Stimulated activated effector memory CD8-positive, alpha-beta T cell treated with anti-CD3 and anti-CD28 coated beads, Interleukin-12 subunit alpha, Interleukin-12 subunit beta, amount 100 ng/mL, for 72 hours (primary cell): ENCODE measurements at places on chromosomes 1 and 21.

DNA sequence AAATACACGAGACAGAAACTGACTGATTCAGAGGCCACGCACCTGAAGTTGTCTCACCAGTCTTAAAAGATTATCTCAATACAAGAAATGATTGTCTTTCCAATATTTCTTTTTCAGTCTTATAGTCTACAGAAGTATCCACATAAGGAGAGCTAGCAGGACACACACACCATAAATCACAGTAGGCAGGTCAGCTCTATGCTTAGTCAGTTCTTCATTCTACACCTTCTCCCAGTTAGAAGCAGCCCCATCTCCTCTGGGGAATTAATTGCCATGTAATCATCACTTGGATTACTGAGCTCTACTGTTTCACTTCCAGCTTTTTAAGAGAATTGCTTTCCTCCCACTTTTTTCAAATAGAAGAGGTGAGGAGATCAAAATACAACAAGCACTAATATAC is 59.6 kb downstream of the SMYD3 start:
- DNase-seq: no peak

- no peak for DNase-seq
Measured at GRCh38 chr1:94039871-94040569, 80.9 kb downstream of the ABCA4 start.

- DNase-seq: no peak
Measured at GRCh38 chr1:37480125-37480466, 5.7 kb downstream of the ZC3H12A start.

DNA sequence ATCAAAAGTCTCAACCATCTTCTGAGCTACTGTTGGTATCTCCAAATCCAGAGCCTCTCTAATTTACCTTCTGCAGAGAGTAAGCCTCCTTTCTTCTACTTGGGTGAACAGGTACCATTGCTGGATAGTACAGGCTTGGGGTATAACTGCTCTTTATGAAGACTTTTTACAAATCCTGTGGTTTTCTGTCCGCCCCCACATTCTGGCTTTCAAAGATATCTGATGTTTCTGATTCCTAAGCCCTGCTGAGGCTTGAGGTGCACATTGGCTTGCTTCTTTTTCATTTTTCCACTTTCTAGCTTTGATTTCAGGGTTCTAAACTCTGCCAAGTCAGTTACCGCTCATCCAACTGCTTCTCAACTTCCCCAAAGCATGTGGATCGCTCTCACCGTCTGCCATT is 37.1 kb downstream of the TENT5C start:
- DNase-seq: no peak

DNA sequence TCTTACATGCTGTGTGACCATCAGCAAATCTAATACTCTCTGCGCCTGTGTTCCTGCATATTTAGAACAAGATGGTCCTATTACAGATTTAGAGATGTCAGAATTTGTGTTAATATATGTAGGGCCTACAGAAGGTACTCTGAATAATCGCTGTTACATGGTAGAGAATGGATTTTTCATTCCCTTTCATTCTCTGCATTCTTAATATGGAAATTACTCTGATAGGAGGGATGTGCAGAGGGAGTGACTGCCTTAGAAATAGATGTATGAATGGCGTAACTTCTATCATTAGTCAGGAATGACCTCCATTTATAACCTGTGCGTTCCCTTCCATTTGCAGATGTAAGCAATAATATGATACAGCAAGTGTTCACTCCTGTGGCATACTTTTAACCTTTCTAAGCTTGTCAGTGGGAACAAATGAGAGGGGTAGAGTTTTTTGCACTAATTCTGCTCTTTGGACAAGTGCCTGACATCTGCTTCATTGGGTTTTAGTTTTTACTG is 45.6 kb downstream of the MIA3 start:
- DNase-seq: no peak

DNA sequence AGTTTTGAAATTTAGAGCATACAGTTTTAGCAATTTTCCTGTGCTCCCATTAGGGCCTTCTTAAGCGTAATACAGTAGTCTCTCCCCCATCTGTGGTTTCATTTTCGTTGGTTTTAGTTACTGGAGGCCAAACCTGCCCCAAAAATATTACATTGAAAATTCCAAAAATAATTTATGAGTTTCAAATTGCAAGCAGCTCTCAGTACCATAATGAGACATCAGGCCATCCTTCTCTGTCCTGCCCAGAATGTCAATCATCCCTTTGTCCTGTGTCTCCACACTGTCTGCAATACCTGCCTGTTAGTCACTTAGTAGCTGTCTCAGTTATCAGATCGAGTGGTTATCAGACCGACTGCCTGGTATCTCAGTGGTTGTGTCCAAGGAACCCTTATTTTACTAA is 45.4 kb downstream of the ADSS2 start:
- no peak for DNase-seq

DNA sequence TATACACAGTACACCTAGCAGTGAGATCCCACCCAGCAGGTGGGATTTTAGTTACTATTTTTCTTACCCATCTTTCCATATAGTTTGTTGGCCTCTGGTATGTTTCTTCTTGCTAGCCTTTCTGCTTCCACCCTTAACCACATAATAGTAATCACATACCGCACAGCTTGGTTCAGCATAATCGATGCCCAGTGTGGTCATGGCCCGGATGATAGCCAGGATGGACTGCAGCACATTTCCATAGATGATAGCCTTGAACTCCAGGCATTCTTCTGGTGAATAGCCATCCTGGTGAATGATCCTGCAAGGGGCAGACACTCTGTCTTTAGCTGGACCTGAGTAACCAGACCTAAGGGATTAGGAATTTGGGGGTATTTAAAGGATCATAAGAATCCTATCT is 9.5 kb downstream of the GNAT2 start:
- no peak for DNase-seq

GRCh38 chr1:8395433-8395866 is 77.5 kb downstream of the SLC45A1 start:
- DNase-seq: no peak

- DNase-seq: peak; percentile 42
Measured at GRCh38 chr1:45543581-45544417, 6.8 kb upstream of the AKR1A1 start.

DNA sequence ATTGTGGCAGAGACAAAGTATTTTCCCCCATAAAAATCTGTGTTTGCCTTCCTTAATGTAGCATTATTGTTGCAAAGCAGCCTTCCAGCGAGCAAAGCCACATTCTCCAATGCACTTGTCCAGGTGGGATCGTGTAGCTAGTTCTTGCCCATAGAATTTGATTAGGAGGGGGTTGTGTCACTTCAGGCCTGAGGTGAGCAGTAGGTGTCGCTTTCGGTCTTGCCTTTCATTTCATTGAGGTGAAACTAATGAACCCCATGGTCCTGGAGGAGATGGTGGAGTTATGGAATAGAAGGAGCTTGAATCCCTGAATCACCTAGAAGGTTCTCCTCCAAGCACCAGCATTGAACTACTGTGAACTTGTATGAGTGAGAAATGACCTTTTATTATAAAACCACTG is 318.9 kb upstream of the PBX1 start:
- no peak for DNase-seq

- no peak for DNase-seq
Measured at GRCh38 chr1:207669528-207670009, 24.6 kb downstream of the CR1L start.

GRCh38 chr1:46506470-46507219 is 17.0 kb downstream of the DMBX1 start:
- no peak for DNase-seq

DNA sequence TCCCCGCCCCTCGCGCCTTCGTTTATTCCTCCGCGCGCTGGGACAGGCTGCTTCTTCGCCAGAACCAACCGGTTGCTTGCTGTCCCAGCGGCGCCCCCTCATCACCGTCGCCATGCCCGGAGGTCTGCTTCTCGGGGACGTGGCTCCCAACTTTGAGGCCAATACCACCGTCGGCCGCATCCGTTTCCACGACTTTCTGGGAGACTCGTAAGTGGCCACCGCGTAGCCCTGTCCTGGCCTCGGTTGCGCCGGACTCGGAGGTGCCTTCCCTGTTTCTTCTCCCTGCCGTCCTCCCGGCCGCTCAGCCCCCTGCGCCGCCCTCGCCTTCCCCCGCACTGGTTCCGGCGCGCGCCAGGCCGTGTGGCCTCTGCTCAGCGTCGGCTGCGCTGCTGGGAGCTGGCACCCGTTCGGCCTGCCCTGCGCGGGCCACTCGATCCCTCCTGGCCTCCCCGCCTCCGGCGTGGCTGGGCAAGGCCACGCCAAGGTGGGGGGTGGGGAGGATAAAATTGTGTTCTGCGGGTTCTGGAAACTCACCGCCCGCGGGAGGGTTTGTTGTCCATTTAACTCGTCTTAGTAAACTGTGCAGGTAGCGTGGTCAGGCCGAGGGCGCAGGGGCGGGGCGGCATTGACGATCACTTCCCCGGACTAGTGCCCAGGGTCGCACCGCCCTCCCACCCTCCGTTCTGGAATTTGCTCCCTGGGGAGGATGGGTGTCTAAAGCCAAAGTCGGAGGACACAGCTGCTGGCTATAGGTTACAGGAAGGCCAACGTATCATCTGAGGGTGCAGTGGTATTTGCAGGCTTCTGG is at the start of gene PRDX6:
TSS of gene PRDX6 (plus strand) at position 50 of the 808 bp plus-strand sequence. CDS start at position 113, 63 bp downstream.
- DNase-seq: no peak

GRCh38 chr1:156909671-156910070 is 10.8 kb upstream of the LRRC71 start:
- no peak for DNase-seq

DNA sequence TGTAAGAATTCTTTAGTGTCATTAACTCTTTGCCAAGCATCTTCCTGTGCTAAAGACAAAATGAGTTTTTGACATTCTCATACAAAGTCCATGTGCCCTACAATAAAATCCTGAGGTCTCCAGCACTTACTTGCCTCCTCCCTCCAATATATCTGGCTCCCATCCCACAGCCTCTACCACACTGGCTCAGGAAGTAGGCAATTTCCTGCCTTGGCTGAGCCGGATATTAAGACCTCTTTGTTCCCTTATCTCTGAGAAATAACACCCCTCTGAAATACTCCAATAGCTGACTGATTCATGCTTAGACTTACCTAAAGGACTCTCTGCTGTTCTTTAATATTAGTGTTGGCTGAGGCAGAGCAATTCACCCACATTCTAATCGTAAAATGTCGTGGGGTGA is 37.6 kb upstream of the GORAB start:
- no peak for DNase-seq

GRCh38 chr1:151858886-151859665 is 5.6 kb upstream of the THEM5 start:
- DNase-seq: no peak

DNA sequence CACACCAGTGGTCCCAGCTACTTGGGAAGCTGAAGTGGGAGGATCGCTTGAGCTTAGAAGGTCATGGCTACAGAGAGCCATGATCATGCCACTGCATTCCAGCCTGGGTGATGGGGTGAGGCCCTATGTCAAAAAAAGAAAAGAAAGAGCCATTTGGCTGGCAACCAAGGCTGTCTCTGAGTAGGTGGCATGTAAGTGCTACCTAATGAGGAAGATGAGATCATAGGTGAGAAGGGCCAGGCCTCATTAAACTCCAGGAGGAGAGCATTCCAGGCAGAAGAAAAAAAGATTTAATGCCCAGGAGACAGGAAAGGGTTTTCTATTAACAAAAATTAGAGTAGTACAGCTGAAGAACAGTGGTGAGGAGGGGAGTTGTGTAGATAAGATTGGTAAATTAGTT is 103.4 kb upstream of the ZNF678 start:
- DNase-seq: no peak

GRCh38 chr1:172928412-172928811 is 122.3 kb downstream of the TNFSF18 start:
- no peak for DNase-seq

GRCh38 chr1:203081465-203082230 is 4.2 kb downstream of the MYOG start:
- no peak for DNase-seq

DNA sequence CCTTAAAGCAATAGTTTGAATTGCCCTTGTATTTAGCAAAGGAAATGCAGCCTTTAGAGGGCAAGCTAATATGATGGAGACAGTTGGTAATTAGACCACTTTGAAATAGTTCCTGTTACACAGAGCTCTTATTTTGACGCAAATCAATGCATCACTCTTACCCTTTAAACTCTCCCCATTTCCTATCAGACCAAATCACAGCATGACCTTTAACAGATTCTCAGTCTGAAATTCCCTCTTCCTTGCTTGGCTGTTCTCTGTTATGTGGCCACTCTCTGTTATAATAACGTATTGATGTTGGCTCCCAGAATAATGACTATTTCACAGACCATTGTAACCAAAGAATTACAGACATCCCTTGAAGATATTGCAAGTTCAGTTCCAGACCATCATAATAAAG is 66.9 kb upstream of the NGF start:
- no peak for DNase-seq

DNA sequence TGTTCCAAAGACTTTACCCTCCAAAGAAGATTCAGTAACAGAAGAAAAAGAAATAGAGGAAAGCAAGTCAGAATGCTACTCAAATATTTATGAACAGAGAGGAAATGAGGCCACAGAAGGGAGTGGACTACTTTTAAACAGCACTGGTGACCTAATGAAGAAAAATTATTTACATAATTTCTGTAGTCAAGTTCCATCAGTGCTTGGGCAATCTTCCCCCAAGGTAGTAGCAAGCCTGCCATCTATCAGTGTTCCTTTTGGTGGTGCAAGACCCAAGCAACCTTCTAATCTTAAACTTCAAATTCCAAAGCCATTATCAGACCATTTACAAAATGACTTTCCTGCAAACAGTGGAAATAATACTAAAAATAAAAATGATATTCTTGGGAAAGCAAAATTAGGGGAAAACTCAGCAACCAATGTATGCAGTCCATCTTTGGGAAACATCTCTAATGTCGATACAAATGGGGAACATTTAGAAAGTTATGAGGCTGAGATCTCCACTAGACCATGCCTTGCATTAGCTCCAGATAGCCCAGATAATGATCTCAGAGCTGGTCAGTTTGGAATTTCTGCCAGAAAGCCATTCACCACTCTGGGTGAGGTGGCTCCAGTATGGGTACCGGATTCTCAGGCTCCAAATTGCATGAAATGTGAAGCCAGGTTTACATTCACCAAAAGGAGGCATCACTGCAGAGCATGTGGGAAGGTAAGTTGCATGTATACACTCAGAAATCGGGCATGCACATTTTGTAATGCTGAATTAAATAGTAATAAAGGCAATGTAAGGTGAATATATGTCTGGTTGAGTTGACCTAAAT is 97.2 kb downstream of the ZFYVE9 start:
- DNase-seq: no peak

DNA sequence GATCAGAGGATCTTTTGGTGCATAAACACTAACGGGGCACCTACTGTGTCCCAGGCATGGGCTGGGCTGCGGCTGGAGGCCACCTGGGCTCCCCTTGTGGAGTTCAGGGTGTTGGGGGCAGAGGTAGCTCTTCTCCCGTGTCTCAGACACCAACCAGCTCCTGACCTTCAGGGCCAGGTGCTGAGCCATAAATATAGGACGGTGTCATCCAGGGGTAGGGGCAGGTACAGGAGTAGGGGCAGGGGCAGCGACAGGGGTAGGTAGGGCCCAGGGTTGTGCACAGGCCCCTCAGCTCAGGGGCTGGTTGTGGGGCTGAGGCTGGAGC is 18.0 kb upstream of the LRRC3 start:
- DNase-seq: no peak

DNA sequence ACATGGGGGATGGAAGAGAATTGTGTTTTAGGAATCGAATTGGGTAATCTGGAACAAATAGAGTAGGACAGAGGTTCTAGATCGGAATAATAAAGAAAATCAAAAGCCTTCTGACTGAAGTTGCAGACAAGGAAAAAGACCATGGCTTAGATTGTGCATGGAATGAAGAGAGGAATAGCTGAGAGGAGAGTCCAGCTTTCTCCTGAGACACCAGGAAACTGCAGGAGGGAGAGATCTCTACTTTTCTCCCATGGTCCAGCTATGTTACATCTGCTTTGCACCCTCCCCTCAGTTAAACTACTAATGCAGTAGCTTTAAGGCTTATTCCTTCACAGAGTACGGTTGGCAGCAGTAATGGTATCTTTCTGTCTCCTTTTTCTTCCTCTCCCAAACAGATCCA is 13.4 kb downstream of the SLAMF7 start:
- DNase-seq: no peak
